ENCODE measurements at places on chromosomes 16 and 17.

DNA sequence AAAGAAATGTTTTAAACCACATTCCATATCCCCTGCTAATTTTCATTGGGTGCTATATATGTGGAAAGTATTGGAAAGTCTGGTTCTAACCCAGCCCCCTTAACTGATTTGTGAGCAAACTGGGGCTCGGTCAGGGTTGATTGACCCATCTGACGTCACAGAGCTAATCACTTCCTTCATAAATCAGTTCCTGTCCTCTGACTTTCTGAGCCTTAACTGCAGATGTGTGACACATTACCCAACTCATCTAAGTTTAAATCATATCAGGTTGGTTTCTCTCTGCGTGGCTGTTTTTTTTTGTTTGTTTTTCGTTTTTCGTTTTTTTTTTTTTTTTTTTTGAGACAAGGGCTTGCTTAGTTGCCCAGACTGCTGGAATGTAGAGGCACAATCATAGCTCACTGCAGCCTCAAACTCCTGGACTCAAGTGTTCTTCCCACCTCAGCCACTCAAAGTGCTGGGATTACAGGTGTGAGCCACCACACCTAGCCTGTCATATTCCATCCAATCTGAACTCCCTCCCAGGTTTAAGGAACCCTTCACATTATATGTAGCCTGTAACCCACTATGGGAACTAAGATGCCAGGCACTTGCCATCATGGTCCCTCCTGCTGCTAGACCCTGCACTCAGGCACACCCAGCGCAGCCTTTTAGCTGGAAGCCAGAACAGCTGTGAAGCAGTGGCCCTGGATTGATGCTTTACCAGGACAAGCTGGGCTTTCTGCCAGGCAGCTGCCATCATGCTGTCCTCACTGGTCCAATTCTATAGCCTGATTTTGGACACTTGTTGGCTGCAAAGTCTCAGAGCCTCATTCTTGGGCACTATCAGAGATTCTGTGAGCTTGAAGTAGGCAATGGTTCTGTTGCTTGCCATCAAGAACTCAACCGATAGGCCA, 6.9 kb upstream of the BPTF start:
- DNase-seq = no peak

- DNase-seq = no peak
Measured at GRCh38 chr17:8859027-8859803, 8.3 kb downstream of the PIK3R6 start.

- DNase-seq = no peak
Measured at GRCh38 chr17:7558544-7559319, at the start of gene TNFSF13. Gene TNFSF13 (plus strand): TSS chr17:7558750. CDS start chr17:7559040, 290 bp downstream.

DNA sequence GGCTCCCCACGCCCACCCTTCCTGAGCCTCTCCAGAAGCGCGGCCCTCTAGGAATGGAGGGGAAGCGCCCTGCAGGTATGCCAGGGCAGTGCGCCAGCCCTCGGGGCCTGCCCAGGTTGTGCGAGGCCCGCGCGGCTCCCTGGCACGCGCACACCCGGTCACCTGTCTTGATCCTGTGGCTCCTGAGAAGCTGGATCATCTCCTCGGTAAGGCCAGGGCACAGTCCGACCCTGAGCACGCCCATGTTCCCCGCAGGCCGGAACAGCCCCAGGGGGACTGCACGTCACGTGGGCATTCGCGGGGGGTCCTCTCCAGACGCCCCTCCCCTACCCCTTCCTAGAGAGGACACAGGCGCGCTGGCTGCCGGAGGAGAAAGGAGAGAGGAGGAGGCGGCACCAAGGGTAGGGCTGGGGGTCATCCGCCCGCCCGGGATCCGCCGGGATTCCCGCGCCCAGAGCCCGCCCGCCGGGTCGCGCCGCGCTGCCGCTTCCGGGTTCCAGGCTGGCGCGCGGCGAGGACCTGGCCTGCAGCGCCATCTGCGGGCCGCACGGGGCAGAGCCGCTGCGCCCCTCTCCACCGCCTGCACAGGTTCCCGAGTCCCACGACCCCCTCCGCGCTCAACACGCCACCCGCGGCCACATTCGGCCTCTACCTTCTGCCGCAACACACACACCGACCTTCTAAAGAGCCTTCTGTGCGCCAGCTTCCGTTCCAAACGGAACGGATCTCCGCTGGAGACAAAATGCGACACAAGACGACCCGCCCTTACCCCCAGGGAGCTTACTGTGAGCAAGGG, at the start of gene RAD51D:
Gene RAD51D, minus strand, starts transcription at position 491 of the 796 bp plus-strand sequence. Its CDS starts 247 bp downstream, at position 244.
- peak; percentile 78 for DNase-seq

- DNase-seq = no peak
Measured at GRCh38 chr16:87067003-87067556, 250.1 kb downstream of the C16orf95 start.

DNA sequence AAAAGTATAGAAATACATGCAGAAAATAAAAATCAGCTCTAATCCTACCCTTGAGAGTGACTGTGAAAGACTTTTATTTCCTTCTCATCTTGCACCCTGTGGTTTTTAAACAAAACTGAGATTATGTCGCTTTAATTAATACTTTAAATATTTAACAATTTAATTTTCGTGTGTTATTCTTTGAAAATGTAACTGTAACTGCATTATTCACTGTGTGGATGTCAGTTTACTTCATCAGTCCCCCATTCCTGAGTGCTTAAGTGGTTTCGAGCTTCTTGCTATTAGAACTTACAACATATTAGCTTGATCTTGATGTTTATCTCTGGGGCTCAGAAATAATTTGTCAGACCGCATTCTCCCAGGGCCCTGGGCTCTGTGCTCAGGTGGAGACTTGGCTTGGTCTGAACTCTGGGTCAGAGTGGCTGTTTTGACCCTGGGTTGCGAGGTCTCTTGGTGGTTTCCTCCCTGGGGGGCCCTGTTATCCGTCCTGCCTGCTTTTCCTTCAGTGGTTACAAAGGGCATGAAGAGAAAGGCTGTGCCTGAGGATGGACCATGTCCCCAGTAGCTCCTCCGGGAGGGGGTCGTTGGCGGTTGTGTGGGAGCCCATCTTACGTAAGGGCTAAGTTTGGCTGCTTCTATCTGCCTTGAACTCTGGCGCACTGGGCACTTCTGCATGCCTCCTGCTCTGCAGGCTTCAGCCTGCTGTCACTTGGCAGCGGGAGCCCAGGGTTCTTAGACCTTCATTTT, 25.7 kb downstream of the AKAP1 start:
- no peak for DNase-seq

- DNase-seq = peak; percentile 77
Measured at GRCh38 chr16:66028510-66029216, 337.8 kb upstream of the CDH5 start.

- DNase-seq = no peak
Measured at GRCh38 chr16:8611886-8612600, 9.5 kb upstream of the METTL22 start.

- DNase-seq = no peak
Measured at GRCh38 chr17:39831588-39831987, 32.5 kb downstream of the IKZF3 start.

GRCh38 chr17:58491510-58492045, 3.4 kb upstream of the HSF5 start:
- no peak for DNase-seq

Measured in lung (tissue), 17 donors.